Globus pallidus (tissue), 1 donor: ENCODE measurements at places on chromosomes 12 and 14.

DNA sequence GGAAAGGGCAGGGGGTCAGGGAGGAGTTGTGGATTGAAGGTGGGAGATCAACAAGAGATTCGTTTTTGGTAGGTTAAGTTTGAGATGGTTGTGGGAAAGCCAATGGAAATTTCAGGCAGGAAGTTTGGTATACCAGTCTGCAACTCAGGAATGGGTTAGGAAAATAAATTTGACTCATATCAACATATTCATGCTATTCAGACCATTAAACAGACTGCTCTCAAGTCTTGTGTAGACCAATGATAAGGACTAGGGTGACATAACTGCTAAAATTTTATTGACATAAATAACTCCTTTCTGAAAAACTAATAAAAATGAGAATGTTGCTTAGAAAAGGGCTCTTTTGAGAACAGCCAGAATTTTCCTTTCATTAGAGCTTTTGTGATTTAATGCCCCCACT lies 60.0 kb downstream of the PLEKHA5 start:
- DNase-seq: no peak

DNA sequence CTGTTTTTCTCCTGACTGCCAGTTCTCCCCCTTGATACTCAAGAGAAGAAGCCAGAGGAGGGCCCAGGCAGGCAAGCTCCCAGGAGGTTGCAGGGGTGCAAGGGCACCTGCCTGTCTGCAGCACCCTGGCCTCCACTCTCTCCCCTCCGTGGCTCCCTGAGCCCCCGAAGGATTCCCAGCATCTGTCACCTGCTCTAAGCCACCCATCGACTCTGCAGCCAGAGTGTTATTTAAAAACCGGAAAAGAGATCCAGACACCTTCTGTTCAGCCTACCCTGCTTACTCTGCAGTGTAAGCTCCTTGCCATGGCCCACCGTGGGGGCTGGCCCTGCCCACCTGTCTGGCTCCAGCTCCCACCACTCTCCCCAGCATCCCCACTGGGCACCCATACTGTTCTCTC lies 121.4 kb downstream of the KSR2 start:
- no peak for DNase-seq

- DNase-seq: no peak
Measured at GRCh38 chr12:184811-185575, 29.0 kb downstream of the SLC6A12 start.

DNA sequence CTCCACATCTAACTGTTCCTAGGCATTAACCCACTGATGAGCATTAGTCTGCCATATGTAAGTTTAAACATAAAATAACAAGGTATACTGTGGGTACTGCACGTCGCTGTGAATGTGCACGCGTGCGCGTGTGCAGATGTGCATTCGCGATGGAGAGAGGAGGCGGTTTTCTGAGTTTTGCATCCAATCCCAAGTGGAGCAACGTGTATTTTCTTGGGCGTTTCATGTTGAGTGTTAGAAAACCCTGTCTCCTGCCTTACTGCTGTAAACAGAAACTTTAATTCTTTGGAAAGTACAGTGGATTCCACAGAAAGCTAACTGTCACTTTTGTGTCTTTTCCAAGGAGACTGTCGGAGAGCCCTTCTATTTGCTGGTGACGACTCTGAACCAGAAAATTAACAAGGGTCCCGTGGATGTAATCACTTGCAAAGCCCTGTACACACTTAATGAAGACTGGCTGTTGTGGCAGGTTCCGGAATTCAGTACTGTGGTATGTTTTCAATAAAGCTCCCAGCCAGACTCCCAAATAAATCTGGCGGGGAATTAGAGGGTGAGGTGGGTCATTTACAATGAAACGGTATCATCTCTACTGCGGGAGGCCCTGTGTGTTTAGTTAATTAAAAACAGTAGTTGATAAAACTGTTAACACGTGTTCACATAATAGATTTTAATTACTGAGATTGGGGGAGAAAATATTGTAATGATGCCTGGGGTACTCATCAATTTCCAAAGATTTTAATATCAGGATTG lies 116.5 kb downstream of the PLXNC1 start:
- no peak for DNase-seq

- DNase-seq: no peak
Measured at GRCh38 chr14:46490238-46490685, 161.3 kb downstream of the RPL10L start.

- peak; percentile 60 for DNase-seq
Measured at GRCh38 chr14:92400579-92401444, 77.8 kb downstream of the SLC24A4 start.

DNA sequence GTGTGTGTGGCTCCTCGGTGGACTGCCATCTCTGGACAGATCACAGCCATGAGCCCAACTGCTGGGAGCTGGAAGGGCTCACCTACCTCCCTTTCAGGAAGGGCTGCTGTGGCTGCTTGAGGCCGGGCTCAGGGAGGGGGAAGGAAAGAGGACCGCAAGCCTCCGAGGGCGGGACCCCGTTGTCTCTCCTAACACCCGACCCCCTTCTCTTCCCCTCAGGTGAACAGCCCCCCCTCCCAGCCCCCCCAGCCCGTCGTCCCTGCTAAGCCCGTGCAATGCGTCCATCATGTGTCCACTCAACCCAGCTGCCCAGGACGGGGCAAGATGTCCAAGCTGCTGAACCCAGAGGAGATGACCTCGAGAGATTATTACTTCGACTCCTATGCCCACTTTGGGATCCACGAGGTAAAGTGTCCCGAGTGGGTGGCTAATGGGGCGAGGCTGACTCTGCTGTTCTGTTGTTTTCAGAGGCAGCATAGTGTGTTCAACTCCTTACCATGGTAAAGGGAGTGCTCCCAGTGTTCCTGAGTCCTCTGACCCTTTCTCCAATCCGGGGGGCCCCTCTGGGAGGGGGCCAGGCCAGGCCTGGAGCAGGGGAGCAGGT lies 49.5 kb downstream of the PRMT8 start:
- no peak for DNase-seq

- no peak for DNase-seq
Measured at GRCh38 chr12:13588574-13588973, 392.0 kb downstream of the EMP1 start.

- DNase-seq: no peak
Measured at GRCh38 chr14:80425686-80426085, 214.4 kb upstream of the DIO2 start.

- no peak for DNase-seq
Measured at GRCh38 chr12:60014436-60014835, 418.6 kb downstream of the SLC16A7 start.

GRCh38 chr14:32896979-32897697 lies 41.5 kb upstream of the NPAS3 start:
- peak; percentile 76 for DNase-seq

- peak; percentile 35 for DNase-seq
Measured at GRCh38 chr12:77847060-77847541, 16.4 kb downstream of the NAV3 start.

- no peak for DNase-seq
Measured at GRCh38 chr12:25307818-25308217, 57.1 kb upstream of the KRAS start.

DNA sequence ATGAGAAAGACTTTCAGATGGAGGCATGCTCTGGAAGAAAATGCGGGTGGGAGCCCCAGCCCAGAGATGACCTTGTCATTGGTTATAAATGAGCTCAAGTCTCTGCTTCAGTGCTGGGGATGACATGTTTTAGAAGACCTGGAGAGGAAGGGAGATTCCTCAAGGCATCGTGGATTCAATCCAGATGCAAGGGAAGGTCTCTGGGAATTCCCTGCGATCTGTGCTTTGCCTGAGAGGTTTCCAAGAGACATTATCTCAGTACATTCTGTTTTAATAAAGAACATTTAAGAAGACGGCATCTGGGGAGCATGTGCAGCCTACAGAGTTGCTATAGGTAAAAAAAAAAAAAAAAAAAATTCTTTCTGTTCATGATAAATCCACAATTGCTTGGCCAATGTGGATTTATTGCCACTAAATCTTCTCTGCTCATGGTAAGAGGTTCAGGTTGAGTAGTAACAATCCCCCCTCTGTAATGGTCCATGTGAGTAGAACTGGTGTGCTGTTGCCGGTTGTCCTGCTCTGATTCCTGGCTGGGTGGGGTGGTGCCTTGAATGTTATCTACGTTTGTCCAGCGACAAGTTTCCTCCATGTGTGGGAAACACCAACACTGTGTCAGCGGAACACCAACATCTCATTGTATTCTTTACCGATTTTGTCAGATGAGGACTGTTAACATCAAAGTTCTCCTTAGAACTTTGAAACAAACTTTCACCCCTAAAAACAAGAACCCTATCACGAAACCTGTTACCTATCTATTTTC lies 230.0 kb downstream of the MSRB3 start:
- no peak for DNase-seq

DNA sequence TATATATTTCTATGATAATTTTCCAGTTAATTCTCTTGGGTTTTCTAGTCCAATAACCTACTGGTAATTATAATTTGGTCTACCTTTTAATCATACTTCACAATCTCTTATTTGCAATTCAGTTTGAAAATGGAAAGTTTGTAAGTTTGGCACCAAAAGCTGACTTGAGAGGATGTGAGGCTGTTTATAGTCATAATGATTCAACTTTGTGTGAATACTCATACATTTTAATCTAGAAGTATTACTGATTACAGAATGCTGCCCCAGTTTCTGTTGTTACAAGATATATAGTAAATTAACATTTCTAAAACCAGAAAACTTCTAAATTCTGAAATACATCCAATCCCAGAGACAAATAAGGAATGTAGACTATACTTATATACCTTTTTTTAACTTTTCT lies 158.2 kb downstream of the SLC38A4 start:
- DNase-seq: no peak

GRCh38 chr14:65335411-65335947 lies 77.1 kb upstream of the FUT8 start:
- no peak for DNase-seq
